CMK (cell line): ENCODE measurements at places on chromosomes 3 and 15.

DNA sequence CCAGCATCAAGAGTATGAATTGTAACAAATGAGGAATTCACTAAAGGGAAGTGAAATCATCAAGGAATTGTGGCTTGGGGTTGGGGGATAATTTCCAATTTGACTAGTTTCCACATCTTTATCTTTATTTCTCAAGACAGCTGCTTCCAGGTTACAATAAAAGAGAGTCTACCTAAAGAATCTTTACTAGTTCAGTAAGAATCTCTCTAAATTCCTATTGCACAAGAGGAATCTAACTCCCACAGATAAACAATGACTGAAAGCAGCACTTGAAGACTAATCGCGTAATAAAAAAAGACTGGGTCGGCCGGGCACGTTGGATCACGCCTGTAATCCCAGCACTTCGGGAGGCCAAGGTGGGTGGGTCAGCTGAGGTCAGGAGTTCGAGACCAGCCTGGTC lies 194.4 kb downstream of the KBTBD8 start:
- DNase-seq = no peak

GRCh38 chr3:182521339-182521738 lies 272.0 kb upstream of the ATP11B start:
- DNase-seq = no peak

DNA sequence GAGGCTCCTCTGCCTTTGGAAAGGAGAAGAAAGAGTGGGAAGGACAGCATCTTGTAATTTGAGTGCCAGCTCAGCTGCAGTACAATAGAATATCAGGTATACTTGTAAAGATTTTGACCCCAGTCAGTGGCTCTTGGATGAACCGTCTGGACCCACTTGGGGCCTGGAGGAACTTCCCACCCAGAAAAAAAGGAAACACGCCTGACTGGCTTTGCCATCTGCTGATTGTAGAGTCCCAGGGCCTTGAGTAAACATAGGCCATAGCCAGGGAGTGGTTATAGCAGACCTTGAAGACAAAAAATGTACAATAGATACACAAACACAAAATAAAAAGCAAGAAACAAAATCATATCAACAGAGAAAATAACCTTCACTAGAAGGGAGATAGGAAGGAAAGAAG lies 112.1 kb downstream of the GOLIM4 start:
- no peak for DNase-seq

DNA sequence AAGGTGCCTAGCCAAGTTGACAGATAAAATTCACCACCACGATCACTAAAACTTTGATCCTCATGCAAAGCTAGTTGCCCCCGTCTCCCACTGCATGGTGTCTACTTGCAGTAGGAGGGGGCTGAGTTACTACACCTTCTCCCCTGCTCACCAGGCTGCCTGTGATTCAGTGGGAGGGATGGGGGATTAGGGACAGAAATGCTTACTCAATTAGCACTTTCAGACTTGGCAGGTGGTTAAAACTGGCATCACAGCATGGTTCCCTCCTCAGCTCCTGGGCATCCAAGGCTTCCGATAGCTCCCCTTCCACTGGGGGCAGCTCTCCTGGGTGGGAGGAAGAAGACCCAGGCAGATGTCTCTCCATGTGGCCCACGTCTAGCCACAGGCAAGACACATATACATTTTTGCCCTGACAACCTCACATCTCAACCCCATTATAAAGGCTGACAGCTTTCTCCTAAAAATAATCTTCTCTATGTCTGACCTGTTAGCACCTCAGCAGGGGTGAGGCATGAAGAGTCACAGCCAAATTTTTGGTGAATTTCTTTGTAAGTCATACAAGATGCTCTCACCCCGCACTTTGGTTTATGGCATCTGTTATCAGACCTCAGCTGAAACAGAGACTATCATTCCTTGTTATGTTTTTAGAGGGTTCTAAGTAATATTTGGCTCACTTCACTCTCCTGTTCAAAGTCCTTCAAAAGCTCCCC lies 369.0 kb downstream of the SV2B start:
- DNase-seq = no peak

DNA sequence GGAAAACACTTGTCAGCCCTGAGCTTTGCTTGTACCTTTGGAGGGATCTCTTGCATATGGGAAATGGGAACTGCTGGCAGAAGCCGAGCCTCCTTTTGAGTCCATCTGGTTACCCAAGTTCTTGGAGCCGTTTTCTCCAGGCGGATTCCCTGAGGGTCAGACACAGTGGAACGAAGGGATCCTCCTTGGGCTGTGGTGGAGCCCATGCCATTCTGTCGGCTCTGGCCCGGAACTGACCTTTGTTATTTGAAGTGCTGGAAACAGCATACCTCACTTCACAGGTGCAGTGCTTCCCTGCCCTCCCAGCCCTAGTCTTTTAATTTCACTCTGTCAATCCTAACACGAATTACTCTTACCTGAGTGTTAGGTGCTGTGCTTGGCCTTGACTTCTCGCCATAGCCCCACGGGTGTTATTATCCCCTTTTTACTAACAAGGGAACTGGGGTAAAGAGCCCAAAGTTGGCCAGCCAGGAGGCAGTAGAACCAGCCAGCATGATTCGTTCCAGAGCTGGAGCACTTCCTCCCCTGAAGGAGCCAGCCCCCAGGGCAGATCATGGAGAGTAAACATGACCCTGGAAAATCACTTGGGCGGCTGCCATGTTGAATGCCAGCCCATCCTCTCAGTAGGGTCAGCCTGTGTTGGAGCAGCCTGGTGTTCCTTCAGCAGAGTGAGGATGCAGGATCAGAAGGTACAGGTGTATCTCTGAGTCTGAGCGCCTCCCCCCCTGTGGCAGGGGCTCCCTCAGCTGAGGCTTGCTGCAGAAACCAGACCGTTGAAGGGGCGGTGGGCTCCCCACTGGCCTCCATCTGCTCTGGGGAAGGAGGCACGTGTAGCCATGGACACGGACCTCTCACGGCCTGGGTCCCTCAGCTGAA lies 143.2 kb downstream of the DNAJB8 start:
- no peak for DNase-seq

DNA sequence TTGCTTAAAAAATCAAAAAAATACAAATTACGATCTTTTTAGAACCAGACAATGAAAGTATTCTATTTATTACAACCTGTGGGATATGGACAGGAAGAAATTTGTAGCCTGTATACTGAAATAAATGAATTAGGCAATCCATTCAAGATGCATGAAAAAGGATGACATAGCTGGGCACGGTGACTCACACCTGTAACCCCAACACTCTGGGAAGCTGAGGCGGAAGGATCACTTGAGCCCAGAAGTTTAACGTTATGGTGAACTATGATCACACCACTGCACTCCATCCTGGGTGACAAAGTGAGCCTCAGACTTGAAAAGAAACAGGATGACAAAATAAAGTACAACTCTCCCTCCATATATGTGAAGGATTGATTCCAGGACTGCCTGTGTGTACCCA lies 74.1 kb downstream of the MSL2 start:
- DNase-seq = no peak

GRCh38 chr15:47944637-47945288 lies 176.0 kb upstream of the SLC24A5 start:
- DNase-seq = no peak

GRCh38 chr15:45891766-45892165 lies 256.9 kb downstream of the SQOR start:
- no peak for DNase-seq

DNA sequence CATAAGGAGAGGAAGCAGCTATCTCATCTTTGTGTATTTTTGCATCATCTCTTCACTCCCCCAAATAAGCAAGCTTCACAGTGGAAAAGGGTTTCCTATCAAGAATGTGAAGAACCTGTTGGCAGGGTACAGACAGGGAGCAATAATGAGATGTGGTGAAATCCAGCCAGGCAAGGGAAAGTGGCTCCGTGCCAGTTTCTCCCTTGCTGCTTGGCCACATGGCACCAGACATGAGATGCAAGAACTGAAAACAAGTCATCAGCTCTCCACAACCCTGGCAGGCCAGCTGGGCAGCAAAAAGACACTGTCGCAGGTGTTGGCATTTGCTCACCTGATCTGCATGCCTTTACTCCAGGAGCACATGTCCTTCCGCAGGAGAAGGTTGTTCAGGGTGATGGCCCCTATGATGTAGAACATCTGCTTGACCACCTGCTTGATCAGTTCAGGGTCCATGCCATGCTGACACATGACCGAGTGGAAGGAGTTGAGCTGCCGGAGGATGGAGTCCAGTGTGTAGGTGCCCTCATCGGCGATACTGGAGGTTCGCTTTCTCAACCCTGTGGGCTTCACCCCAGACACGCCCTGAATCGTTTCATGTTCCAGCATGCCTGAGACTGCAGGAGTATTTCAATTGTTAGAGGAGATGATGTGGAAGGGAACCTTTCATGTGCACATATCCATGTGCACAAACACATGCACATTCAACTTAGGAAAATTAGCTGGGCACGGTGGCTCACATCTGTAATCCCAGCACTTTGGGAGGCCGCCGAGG lies 23.3 kb upstream of the MYO5C start:
- no peak for DNase-seq

DNA sequence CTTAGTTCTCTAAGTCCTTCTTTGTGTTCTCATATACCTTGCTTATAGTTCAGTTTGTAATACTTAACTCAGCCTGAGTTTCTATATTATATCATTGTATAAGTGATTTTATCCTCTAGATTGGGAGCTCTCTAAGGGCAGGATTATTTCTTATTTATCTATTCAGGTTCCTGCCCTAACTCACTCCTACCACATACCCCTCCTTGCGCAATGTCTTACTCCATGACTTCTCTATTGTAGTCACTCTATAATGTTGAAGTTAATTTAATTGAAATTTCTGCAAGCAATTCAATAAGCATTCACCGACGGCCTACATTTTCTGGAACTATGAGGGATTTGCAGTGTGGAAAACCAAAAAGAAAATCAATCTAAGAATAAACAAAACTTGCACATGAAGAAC lies 3.6 kb upstream of the OR5K4 start:
- DNase-seq = no peak

DNA sequence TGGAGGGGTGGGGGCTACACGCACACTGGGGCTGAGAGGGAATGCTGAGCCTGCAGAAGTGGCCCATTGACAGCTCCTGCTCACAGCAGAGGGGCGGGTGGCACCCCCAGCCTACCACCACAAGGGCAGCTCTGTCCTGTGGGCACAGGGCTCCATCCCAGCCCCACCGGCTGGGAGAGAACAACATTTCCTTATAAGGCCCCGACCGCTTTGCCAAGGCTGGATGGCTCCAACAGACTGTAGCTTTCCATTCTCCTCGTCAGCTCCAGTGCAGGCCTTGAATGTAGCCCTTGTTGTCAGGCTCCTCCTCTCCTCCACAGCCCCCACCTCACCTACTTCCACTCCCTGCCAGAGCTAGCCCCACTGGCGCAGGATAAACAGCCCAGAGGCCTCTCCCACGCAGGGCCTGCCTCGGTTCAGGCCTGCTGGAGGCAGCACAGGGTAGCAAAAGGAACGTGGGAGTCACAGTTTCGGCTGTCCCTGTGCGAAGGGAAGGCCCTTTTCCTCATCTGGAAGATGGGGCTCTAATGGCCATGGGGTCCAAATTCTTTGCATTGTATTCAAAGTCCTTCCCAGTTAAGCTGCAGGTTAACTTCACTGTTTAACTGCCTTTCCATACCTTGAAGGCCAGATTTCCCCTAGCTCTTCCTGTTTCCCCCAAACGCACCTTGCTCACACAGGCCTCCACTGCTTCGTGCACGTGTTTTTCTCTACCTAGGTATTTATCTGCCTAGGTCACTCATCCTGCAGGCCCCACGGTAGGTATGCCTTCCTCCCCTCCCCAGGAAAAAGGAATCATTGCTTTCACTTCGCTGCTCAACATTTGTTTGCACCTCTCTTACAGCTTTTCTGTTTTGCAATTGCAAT lies 101.6 kb upstream of the LPP start:
- no peak for DNase-seq

DNA sequence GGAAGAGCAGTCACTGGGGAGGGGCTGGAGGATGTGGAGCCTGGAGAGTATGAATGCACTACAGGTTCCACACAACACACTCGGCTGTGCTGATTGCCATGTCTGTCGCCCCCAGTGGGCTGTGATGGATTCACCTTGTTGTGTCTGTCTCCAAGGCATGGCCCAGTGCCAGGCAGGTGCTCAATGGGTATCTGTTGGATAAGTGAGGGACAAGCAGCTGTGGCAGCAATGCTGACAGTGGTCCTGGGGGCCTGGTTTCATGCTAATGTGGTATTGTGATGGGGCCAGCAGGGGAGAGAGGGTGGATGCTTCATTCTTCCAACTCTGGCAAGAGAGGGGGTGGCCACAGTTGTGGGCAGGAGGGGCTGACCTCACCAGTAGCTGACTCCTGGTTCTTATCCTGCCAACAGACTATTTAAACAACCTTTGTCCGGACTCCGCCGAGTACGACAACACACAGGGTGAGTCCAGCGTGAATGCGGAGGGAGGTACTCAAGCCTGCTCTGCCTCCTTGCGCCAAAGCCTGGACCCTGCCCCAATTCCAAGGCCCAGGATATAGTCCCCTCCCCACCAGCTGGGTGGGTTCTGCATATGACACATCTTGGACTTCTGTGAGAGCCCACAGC lies 47.3 kb upstream of the NR2C2 start:
- no peak for DNase-seq

- DNase-seq = no peak
These were observed 271.5 kb downstream of the SATB1 start for GRCh38 chr3:18153571-18154173.

GRCh38 chr3:195143221-195143620 lies 127.7 kb downstream of the XXYLT1 start:
- no peak for DNase-seq

DNA sequence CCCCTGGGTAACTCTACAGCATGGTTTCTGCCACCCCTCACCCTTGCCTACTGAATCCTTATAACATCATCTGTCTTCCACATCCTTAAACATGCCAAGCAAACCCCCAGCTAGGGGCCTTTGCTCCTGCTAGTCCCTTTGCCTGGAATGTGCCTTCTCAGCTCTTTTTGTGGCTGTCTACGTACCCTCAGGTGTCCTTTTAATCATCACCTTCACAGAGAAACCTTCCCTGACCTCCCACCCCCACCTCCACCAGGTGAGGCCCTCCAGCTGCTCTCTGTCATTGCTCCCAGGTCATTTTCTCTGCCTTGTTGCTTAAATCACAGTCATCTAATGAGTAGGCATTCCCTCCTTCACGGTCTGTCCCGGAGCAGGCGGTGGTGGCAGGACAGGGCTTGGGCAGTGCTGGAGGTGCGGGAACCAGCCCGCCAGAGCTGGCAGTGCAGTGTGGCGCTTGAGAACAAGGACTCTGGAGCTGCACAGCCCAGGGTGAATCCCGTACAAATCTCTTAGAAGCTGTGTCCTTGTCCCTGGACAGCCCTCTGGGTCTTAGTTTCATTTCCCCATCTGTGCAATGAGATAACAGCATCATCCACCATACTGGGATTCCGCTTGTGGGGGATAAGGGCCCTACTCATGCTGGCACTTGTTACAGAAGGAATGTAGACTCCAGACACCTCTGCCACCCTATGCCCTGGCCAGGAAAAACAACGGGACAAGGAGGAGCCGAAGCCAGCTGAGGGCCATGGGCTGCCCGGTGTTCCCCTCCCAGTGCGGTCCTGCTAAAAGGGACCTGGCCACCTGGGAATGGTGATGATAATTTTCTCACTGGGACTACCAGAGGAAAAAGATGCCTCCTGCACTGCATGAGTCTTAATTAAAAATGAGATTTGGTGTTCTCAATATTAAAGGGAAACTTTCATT lies 52.1 kb upstream of the IQSEC1 start:
- DNase-seq = no peak
